Left ventricle myocardium inferior (tissue), 1 donor: ENCODE measurements at places on chromosomes 3 and 15.

DNA sequence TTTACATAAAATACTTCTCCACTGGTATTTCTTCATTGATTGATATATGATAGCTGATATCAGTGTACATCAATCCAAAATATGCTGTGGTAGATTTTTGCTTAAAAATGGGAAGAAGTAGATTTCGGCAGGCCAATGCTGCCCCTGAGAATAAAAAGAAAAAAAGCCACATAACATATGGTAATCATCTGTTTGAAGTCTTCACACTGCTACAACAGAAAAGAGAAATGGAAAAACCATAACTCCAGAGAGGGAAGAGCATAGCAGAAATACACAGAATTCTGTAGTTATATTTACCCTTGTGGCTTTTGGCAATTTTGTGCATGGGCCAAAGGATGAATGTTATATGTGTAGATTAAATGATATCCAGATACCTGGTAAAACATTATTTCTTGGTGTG, 143.1 kb upstream of the KCNMB2 start:
- no peaks in the 10 kb centered on the region for H3K36me3 ChIP-seq
- H3K27me3 ChIP-seq = no peaks in the 10 kb centered on the region
- no peak overlapping the region for H3K27ac ChIP-seq
- H3K4me1 ChIP-seq = peaks cover 6% of the 10 kb centered on the region

GRCh38 chr3:192919901-192920300, 2.2 kb upstream of the MB21D2 start:
- H3K27ac ChIP-seq = no peak overlapping the region
- H3K4me3 ChIP-seq = no peak overlapping the region
- H3K27me3 ChIP-seq = no peaks in the 10 kb centered on the region
- no peaks in the 10 kb centered on the region for H3K36me3 ChIP-seq
- peaks cover 54% of the 10 kb centered on the region for H3K4me1 ChIP-seq

DNA sequence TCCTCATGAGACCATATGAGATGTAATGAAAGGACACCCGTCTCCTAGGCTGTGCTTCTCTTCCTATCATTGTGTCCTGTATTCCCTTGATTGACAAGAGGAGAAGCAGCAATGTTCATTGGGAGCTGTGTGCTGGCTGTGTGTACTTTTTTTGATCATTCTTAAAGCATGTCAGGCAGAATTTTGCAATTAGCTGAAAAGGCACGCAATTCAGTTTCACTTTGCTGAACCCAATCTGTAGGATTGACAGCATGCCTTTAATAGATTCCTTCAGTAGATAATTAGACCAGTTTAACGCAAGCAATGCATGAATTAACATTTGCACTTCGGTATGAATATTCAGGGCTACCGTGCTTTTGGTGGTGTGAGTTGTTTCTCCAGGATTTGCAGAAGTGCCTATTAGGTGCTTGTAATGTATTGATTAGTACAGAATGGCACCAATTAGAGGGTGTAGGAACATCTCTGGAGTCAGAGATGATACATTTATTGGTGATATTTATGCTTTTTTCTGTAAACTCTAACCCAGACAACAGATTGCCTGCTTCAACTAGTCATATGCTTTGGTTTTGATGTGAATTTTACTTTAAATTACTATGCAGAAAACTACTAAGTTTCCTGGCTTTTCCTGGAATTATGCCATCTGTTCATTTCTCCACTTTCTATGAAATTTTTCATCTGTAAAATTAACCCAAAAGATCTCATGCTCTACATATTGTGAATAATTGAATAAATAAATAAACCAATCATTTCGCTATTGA, 114.3 kb downstream of the NSUN3 start:
- H3K36me3 ChIP-seq = no peaks in the 10 kb centered on the region
- DNase-seq = no peak
- no peaks in the 10 kb centered on the region for H3K4me1 ChIP-seq
- H3K4me3 ChIP-seq = no peak overlapping the region
- no peak overlapping the region for H3K27ac ChIP-seq

DNA sequence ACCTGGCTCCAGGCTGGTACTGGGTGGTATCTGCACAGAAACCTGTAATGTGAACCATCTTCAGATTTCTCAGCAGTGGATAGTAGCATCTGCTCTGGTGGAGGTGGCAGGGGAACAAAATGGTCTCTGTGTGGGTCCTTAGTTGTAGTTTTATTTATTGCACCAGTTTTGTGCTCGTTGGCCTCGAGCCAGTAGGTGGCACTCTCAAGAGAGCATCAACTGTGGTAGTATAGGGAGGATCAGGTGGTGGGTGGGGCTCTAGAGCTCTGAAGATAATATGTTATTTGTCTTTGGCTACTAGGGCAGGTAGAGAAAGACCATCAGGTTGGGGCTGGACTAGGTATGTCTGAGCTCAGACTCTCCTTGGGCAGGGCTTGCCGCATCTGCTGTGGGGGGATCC, 254.0 kb upstream of the GPR149 start:
- DNase-seq = no peak
- H3K4me1 ChIP-seq = no peaks in the 10 kb centered on the region
- H3K4me3 ChIP-seq = no peak overlapping the region
- no peak overlapping the region for H3K27ac ChIP-seq
- H3K36me3 ChIP-seq = no peaks in the 10 kb centered on the region

- H3K4me1 ChIP-seq = peaks cover 27% of the 10 kb centered on the region
- DNase-seq = no peak
- no peak overlapping the region for H3K4me3 ChIP-seq
- no peaks in the 10 kb centered on the region for H3K27me3 ChIP-seq
- H3K27ac ChIP-seq = no peak overlapping the region
These were observed 71.3 kb upstream of the TBC1D23 start for GRCh38 chr3:100189444-100189964.

DNA sequence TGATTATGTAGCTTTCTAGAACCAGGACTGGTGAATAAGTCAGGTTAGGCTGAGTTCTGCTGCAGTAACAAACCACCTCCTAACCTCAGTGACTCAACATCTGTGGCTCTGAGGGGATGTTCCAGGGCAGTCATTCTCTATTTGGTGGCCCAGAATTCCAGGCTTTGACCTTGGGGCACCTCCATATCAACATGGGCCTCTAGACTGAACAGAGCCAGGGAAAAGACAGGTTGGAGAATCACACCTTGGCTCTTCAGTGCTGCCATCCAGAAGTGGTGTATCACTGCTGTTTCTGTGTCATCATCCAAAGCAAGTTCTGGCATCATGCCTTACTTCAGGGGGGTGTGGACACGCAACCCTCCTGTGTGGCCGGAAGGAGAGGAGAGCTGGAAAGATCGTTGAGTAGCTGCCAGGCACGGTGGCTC, 15.3 kb downstream of the ZBTB47 start:
- no peaks in the 10 kb centered on the region for H3K27me3 ChIP-seq
- peaks cover 42% of the 10 kb centered on the region for H3K4me1 ChIP-seq
- H3K4me3 ChIP-seq = no peak overlapping the region
- DNase-seq = no peak
- no peaks in the 10 kb centered on the region for H3K36me3 ChIP-seq
